ENCODE measurements at places on chromosomes 7 and 10. TPM values are rescaled to one million over a fixed set of nuclear protein-coding genes. Genes with fewer than 3 reads are reported as not detected.

DNA sequence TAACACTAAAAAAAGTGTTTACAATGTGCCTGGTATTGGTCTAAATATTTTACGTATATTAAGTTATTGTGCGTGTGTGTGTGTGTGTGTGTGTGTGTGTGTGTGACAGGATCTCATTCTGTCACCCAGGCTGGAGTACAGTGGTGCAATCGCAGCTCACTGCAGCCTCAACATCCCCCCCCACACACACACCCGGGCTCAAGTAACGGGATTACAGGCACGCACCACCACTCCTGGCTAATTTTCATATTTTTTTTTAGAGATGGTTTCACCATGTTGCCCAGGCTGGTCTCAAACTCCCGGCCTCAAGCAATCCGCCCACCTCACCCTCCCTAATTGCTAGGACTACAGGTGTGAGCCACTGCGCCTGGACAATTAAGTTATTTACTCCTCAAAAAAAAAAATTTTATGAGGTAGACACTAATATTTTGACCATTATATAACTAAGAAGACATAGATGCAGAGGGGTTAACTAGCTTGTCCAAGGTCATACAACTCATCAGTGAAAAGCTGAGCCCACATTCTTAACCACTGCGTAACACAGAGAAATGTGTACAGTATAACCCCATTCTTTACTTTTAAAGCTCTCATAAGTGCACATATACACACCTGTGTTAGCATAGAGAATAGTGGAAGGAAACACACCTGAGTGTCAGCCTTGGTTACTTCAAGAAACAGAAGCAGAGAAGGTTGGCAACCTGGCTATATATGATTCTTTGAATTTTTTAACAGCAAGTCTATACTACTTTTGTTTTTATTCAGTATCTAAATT, 35.0 kb downstream of the DNAJC12 start:
- no peak for DNase-seq

- no peak for DNase-seq
Measured at GRCh38 chr7:29254591-29254990, 60.0 kb downstream of the CHN2 start.

GRCh38 chr10:52752261-52752660, 20.3 kb downstream of the MBL2 start:
- DNase-seq: no peak

Gene PDK4
- 0.71 TPM for total RNA-seq

DNA sequence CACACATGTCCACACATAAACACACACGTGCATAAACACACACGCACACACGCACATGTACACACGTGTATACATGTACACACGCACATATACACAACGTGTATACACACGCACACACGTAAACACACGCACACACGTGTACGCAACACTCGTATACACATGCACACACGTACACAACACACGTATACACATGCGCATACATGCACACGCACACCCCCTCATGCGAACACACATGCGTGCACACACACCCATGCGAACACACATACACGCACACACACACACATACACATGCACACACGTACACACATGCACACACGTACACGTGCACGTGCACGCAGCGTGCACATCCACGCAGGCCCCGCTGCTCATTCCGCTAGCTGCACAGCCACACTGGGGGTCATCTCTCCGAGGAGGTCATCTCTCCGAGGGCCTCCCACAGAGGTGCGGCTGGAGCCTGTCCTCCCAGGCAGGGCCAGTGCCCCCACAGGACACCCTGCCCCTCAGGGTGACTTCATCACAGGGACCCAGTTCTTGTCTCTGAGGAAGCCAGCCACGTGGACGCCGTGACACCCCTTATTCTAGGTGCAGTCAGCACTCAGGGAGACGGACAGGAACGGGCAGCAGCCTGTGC, 25.9 kb downstream of the CYP2W1 start:
- no peak for DNase-seq

DNA sequence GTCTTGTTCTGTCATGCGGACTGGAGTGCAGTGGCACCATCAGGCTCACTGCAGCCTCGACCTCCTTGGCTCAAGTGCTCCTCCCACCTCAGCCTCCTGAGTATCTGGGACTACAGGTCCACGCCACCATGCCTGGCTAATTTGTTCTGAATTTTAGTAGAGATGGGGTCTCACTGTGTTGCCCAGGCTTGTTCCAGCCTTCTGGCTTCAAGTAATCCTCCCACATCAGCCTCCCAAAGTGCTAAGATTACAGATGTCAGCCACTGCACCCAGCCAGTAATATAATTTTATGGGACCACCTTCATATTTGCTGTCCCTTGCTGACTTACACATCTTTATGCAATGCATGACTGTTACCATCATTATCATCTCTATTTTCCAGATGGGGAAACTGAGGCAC, 1.5 kb upstream of the HSPB1 start:
- no peak for DNase-seq

GRCh38 chr7:53062796-53063195, 27.4 kb downstream of the POM121L12 start:
- DNase-seq: no peak

GRCh38 chr10:122301055-122301810, 30.1 kb downstream of the BTBD16 start:
- DNase-seq: peak; percentile 83

Gene TMEM273
- not detected for total RNA-seq

DNA sequence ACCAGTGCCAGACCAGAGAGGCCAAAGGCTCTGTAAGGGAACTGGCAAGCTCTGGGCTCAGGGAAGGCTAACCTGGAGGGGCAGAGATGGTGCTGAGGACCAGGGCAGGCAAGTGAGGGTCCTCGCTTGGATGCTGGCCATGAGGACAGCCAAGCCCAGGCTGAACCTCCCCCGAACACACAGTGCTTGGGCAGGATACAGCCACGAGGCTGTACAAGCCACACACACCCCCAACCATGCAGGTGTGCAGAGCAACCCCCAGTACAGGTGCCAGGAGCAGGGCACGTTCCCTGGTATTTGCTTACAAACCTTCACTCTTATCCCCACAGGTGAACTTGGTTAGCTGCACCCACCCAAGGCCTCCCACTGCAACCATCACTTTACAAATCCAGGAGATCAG, 185.7 kb downstream of the GRID1 start:
- DNase-seq: no peak

- DNase-seq: no peak
Measured at GRCh38 chr7:67447297-67447696, 450.7 kb downstream of the TYW1 start.

Gene GIMAP1
- not detected for total RNA-seq

Gene PDGFA
- 34.1 TPM for total RNA-seq

Gene PNLIPRP3
- total RNA-seq: 0.17 TPM

Gene SLC29A3
- 0.63 TPM for total RNA-seq

Data from Daoy (cell line).